Upper lobe of right lung (tissue), 1 donor: ENCODE measurements at places on chromosomes 2 and 18. TPM values are rescaled to one million over a fixed set of nuclear protein-coding genes. Genes with fewer than 3 reads are reported as not detected.

GRCh38 chr18:79191956-79192355 is 122.8 kb downstream of the ATP9B start:
- H3K27me3 ChIP-seq: no peaks in the 10 kb centered on the region
- peaks cover 6% of the 10 kb centered on the region for H3K4me1 ChIP-seq
- H3K4me3 ChIP-seq: no peak overlapping the region
- H3K36me3 ChIP-seq: peaks cover 8% of the 10 kb centered on the region
- DNase-seq: no peak

- no peak overlapping the region for H3K27ac ChIP-seq
- no peaks in the 10 kb centered on the region for H3K36me3 ChIP-seq
- no peaks in the 10 kb centered on the region for H3K27me3 ChIP-seq
- no peak overlapping the region for H3K4me3 ChIP-seq
Measured at GRCh38 chr2:3317871-3318590, 59.6 kb downstream of the EIPR1 start.

GRCh38 chr2:187233811-187234210 is 214.2 kb downstream of the CALCRL start:
- no peak overlapping the region for H3K4me3 ChIP-seq
- no peak for DNase-seq
- H3K27me3 ChIP-seq: no peaks in the 10 kb centered on the region
- no peaks in the 10 kb centered on the region for H3K4me1 ChIP-seq

The ARHGAP28 gene
- total RNA-seq: 15.7 TPM

DNA sequence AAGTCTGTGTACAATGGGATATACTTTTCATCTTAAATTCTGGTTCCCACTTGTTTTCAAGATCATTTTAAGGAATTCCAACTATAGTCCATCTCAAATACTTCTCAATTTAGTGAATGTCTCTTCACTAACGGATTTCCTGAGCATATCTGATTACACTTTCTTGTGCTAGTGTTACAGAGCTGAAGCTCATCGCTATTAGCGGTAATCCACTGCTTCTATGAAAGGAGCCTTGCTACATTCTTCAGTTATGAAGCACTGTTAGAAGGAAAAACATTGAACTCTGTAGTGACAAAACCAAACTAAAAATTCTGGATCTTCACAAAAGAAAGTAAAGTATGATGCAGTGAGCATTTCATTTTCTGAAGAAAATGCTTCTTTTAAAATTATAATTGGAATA is 72.0 kb downstream of the AGPS start:
- no peak overlapping the region for H3K27ac ChIP-seq
- no peak for DNase-seq
- H3K27me3 ChIP-seq: no peaks in the 10 kb centered on the region
- peaks cover 15% of the 10 kb centered on the region for H3K36me3 ChIP-seq

The IL36A gene
- not detected for total RNA-seq

DNA sequence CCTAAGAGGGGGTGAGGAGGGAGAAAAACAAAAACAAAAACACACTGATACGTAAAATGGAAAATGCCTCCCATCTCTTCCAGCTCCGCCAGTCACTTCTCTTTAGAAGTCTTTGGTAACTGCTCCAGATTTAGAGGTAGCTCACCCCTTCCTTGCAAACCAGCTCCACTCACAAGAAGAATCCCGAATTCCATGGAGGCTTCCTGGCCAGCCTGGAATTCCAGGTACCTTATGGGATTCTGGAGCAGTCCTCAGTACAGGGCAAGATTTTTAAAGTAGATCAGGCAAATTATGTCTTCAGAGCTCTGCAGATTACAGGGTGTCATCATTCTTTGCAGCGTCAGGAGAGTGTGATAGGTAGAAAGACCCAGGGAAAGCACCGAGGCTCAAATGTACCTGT is 4.8 kb downstream of the STON1 start:
- no peak for DNase-seq
- no peak overlapping the region for H3K27ac ChIP-seq
- no peak overlapping the region for H3K4me3 ChIP-seq
